ENCODE measurements at places on chromosomes 6 and 20. TPM values are rescaled to one million over a fixed set of nuclear protein-coding genes. Genes with fewer than 3 reads are reported as not detected.

- DNase-seq: no peak
Measured at GRCh38 chr20:12597551-12597950, 411.2 kb upstream of the SPTLC3 start.

DNA sequence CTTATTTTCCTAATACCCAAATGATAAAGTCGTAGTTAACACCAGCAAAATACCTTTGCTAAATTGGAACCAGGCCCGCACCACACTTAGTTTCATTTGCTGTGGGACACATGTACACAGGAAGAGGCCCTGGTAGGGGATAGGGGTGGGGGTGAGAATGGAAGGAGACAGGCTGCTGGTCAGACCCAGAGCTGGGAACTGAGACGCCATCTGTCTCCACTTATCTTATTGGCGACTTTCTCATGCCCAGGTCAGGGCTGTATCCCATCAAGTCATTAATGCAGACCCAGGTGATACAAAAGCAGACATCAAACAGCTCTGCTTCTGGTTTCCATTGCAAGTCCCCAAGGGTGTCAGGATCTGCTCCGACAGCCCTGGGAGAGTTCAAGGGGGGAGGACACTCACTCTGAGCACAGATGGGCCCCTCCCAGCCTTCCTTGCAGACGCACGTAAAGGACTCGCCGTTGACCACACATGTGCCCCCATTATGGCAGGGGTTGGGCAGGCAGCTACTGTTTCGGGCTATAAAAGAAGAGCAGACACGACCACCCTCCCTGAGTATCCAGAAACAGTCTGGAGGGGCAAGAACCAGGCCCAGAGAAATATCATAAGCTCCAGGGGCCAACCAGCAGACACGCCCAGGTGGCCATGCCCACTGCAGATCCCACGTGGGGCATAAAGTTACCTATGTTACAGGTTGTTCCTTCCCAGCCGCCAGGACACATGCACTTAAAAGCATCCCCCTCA is 29.2 kb downstream of the JAG1 start:
- no peak for DNase-seq

- no peak for DNase-seq
Measured at GRCh38 chr6:127972815-127973214, 72.0 kb upstream of the THEMIS start.

GRCh38 chr6:6320901-6321300 is 439 bp upstream of the F13A1 start:
- no peak for DNase-seq

Gene C20orf202
- 0.43 TPM for total RNA-seq

DNA sequence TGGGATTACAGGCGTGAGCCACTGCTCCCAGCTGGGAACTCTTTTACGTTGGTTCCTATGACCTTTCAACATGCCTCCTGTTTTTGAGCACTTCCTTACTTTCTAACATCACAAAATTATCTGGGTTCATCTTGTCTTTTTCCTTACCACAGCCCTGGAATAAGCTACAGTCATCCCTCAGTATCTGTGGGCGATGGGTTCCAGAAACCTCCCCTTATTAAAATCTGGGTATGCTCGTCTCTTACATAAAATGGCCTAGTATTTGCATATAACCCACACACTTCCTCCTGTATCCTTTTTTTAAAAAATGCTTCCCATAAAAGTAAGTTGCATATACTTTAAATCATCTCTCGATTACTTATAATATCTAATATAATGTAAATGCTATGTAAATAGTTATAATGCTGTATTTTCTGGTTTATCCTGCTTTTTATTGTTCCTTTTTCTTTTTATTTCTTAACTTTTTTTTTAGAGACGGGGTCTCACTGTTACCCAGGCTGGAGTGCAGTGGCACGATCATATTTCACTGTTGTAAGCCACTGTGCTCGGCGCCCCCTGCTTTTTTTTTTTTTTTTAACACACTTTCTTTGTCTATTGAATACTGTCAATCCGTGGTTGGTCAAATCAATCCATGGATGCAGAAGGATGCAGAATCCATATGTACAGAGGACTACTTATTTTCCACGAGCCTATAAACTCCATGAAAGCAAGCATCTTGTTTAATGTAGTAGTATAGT is 9.2 kb downstream of the RPF2 start:
- no peak for DNase-seq

DNA sequence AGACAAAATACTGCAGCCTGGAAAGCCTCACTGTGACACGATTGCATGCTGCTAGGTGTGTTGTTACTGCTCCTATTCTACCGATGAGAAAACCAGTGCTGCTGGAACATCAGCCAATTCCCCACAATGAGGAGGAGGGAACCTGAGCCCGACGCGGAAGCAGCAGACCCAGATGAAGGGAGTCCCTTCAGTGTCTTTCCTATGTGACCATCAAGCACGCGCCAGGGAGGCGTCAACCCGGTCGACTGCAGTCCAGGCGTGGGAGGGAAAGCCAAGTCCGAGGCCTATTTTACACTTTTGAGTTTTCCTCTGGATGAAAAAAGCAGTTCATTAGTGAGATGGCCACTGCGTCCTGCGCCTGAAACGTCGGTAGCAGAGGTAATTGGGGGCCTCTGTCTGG is 63.3 kb downstream of the STK35 start:
- no peak for DNase-seq

DNA sequence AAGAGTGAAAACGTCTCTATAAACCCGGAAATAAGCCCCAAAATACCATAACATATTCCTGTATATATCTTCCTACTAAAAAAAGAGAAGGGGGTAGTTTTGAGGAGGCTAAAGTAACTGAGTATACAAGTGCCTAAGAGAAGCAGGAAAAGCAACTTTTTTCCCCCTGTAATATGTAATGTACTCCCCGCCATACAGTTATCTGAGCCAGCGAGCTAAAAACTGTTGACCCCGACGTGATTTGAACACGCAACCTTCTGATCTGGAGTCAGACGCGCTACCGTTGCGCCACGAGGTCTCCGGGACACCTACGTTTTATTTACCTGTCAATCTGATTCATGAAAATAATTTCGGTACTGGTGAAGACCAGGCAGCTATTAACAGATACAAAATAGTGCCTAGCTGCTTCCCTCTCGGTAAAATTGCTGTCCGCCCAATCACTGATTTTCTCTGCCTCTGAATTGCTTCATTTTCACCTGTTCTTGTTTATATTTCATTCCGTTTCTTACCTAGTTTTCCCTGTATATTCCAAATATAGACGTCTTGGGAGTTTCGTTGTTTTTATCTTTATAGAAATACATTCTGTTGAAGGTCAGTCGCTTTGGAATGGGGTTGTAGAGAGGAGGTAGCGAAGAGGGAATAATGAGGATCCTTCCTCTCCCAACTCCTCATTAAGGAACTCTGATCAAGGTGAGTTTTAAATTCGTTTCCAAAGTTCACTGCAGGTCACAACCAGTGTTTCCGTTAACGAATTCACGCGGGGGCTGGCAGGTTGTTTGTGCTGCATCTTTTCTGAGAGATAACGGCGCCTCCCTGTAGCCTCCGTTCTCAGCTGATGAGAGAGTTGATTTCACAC is 33.6 kb upstream of the BTN3A2 start:
- DNase-seq: no peak

- no peak for DNase-seq
Measured at GRCh38 chr6:110484321-110484720, 7.9 kb upstream of the SLC22A16 start.

Gene KHDC1L
- total RNA-seq: not detected

- no peak for DNase-seq
Measured at GRCh38 chr6:154909821-154910220, 85.3 kb upstream of the TIAM2 start.

DNA sequence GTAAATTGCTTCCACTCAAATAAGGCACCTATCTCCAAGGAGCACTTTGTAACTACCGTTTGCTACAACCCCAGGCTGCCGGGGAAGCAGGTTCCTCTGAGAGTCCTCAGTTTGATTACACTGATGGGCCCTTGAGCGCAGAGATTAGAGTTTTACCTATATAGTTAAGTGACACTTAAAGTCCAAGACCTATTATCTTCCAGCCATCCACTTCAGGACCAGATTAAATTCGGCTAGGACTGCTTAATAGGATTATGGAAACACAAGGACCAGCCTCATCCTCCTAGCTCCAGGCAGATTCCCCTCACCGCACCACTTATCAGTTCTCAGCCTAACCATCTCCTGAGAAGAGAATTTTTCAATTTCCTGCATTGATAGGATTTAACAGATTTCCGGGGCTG is 64.7 kb upstream of the TIAM2 start:
- DNase-seq: no peak

GRCh38 chr6:12957321-12958051 is 240.9 kb downstream of the PHACTR1 start:
- peak; percentile 69 for DNase-seq

DNA sequence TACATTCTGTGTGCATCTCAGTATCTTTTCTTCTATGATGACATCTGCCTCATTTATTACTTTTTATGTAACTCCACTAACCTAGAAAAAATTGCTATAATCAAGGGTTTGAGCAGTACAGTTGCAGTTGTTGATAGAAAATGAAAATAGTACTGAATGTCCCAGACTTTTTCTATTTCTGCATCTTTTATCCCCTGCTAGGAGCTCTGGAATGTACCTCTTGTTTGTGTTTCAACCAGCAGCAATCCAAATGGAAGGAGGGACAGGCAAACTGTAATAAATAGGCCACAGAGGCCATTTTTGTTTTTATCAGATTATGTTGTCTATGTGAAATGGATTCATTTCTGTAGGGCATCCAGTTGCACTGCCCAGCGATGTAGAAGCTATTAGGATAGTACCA is 536.9 kb downstream of the KIF16B start:
- no peak for DNase-seq

- DNase-seq: no peak
Measured at GRCh38 chr6:158544428-158544827, 15.5 kb upstream of the TMEM181 start.

DNA sequence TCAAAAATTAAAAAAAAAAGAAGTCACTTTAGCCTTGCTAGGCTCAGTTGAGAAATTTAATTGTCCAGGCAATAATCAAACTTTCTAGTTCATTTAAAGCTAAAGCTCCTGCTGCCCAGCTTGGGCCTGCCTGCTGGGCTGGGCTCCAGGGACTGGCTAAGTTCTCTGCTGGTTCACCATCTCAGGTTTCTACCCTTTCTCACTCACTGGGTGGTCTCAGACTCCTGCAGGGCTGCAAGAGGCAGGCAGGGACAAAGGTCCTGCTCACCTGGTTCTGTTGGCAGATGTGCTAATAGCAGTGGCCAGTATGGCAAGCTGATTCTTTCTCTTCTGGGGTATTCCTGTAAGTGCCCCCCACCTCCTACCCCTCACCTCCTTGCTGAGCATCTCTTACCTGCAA is 21.2 kb upstream of the RTF2 start:
- DNase-seq: no peak

Gene TCF21
- 3.9 TPM for total RNA-seq

DNA sequence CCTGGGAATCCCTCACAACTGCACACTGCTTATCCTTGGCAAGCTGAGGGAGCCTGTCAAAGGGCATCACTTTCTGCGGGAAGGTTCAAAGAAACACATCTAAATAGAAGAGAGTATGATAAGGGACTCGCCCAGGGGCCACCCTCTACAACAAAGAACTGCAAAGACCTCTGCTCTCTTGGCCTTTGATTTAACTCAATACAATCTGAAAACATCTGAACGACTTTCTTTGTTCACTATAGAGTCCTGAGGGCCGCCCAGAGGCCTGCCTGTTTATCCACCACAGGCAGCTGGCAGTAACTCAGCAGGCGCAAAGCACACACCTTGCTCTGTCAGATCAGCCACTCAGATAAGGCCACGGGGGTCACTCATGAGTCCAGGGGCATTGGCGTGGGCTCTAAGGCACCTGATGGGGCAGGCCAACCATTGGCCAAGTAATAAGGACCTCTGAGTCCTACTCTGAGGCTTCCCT is 139.3 kb downstream of the UNC5CL start:
- DNase-seq: no peak

DNA sequence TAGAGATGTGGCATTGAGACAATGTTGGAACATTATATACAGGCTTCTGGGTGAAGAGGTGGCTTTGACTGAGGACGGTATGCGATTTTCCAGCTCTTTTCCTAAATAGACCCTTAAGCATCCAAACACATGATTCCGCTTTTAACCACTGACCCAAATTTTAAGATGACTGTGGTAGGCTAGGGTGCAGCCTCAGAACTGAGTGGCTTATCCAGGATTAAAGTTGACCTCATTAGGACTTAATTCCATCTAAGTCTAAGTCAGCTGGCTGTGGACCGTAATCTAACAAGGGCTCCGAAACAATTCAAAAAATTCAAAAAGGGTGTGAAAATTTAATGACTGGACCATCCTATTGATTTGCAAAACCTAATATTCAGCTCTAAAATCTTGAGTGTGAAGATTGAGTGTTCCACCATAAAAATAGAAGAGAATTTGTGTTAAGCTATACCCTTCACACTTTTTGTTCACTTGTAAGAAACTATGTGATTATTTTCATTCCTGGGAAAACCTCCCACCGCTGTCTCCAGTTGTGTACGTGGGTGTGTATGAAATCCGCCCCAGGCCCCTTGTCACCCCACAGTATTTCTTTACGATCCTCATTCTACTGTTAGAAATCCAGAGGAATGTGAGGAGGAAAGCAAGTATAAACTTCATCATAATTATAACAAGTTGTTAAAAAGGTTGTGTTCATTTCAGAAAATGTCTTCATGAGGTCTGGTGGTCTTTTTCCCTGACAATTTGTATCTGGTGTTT is 2.7 kb downstream of the PCMTD2 start:
- no peak for DNase-seq

DNA sequence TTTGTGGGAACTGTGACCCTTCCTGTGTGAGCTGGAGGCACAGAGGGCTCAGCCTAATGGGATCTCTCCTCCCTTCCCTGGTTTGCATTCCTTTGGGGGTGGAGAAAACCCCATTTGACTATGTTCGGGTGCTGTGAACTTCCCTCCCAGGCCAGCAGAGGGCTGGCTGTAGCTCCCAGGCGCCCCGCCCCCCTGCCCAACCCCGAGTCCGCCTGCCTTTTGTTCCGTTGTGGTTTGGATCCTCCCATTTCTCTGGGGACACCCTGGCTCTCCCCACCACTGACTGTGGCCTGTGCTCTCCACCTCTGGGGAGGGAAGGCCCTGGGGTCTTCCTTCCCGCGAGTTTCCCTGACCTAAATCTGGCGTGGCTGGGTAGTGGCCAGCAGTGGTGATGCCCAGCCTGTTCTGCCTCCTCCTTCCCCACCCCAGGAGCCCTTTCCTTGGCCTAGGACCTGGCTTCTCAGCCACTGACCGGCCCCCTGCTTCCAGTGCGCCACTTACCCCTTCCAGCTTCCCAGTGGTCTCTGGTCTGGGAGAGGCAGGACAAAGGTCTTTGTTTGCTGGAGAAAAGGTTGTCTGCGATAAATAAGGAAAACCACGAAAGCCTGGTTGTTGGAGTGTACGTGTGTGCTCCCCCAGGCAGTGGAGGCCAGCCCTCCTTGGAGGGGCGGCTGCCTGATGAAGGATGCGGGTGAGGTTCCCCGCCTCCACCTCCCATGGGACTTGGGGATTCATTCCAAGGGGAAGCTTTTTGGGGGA is 4.9 kb downstream of the VEGFA start:
- peak; percentile 79 for DNase-seq

DNA sequence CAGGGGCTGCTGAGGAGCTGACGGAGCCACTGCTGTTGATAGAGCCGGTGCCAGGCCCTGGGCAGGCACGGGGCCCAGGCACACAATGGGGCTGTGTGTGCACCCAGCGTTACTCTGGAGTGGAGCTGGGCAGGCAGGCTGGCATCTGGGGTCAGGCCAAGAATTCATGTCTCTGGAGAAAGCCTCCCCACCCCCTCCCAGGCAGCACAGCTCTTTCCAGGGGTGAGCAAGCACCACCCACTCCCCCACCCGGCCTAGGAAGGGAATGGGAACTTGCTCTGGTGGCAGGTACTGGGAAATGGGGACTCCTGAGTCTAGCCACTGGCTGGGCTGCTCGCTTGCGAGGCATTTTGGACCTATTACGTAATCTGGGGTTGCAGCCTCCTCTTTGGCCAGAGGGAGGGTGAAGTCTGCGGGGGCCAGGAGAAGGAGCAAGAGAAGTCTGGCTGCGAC is 22.7 kb downstream of the TFEB start:
- DNase-seq: peak; percentile 91

- no peak for DNase-seq
Measured at GRCh38 chr6:89970609-89971337, 76.5 kb downstream of the GJA10 start.
